ENCODE measurements at places on chromosomes 2 and 18.

DNA sequence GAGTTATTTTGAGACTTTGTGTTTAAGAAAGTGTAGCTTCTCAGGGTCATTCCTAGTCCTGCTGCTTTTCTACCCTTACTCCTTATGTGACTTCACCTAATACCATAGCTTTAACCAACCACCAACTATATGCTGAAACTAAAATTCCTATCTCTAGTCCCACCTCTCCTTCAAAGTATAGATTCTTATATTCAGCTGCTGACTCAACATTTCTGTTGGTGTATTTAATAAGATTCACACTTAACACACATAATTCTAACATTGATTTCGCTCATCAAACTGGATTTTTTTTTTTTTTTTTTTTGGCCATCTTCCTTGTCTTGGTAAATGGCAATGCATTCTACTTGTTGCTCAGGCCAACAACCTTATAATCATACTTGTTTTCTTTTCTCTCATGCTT, 30.1 kb downstream of the TAF1B start:
- no peak for DNase-seq

- DNase-seq: no peak
Observed at GRCh38 chr18:64712035-64712434, 563.1 kb upstream of the LINC00305 start.

- DNase-seq: no peak
Observed at GRCh38 chr2:173574324-173575112, 219.8 kb downstream of the CDCA7 start.

- no peak for DNase-seq
Observed at GRCh38 chr2:6031200-6031867, 339.1 kb downstream of the SOX11 start.

- no peak for DNase-seq
Observed at GRCh38 chr2:223797037-223797436, 40.3 kb downstream of the AP1S3 start.
